ENCODE measurements at places on chromosomes 12 and 14.

- no peaks in the 10 kb centered on the region for H3K27me3 ChIP-seq
- no peak for DNase-seq
- no peaks in the 10 kb centered on the region for H3K4me1 ChIP-seq
- H3K4me3 ChIP-seq, result no peak overlapping the region
- no peak overlapping the region for H3K27ac ChIP-seq
Measured at GRCh38 chr12:39401459-39401858, 41.5 kb downstream of the KIF21A start.

DNA sequence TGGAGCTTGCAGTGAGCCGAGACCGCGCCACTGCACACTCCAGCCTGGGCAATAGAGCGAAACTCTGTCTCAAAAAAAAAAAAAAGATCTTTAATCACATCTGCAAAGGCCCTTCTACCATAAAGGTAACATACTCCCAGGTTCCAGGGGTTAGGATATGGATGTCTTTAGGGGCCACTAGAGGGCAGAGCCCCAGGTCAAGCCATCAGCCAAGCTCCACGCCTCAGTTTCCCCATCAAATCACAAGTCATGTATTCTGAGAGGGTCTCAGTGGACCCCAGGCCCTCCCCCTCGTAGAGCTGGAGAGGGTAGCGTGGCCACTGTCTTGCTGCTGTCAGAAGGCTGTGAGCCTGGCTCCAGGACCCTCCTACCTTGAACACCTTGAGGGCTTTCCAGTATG, 18.8 kb downstream of the SLC8B1 start:
- no peaks in the 10 kb centered on the region for H3K27me3 ChIP-seq
- DNase-seq, result no peak
- H3K4me3 ChIP-seq, result no peak overlapping the region
- H3K36me3 ChIP-seq, result peaks cover 9% of the 10 kb centered on the region
- no peaks in the 10 kb centered on the region for H3K4me1 ChIP-seq

DNA sequence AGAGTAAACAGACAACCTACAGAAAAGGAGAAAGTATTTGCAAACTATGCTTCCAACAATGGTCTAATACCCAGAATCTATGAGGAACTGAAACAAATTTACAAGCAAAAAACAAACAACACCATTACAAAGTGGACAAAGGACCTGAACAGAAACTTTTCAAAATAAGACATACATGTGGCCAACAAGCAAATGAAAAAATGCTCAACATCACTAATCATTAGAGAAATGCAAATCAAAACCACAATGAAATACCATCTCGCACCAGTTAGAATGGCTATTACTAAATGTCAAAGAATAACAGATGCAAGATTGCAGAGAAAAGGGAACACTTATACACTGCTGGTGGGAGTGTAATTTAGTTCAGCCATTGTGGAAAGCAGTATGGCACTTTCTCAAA, 125.8 kb downstream of the C12orf42 start:
- no peaks in the 10 kb centered on the region for H3K4me1 ChIP-seq
- DNase-seq, result no peak
- H3K36me3 ChIP-seq, result no peaks in the 10 kb centered on the region
- H3K27me3 ChIP-seq, result no peaks in the 10 kb centered on the region

DNA sequence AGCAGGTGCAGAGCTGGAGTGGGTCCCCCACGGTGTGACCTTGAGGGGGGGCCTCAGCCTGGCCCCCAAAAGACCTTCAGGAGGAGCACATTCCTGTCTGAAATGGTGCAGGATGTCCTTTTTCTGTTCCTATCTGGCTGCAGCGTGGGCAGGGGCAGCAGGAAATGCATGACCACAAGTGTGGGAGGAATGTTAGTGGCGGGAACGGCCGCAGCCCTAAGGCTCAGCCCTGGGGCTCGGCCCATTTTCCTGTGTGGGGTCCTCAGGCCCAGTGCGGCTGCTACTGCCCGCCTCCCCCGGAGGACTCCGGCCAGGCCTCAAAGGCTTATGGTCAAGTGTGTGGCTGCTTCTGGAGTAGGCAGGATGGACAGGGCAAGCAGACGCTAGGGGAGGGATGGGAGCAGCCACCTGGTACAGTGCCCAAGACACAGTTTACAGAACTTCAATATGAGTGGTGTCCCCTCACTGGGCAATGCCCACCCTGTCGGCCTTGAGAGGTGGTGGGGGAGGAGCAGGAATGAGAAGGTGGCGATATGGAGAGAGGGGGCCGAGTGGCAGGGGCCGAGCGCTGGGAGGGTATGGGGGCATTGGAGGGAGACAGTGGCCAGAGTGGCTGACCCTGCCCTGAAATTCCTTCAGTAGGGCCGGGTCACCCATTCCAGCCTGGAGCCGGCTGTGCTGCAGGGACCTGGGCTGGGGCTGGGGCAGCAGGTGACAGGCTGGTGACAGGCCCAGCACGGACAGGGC, 137.4 kb downstream of the CALM1 start:
- H3K4me3 ChIP-seq, result no peak overlapping the region
- H3K4me1 ChIP-seq, result no peaks in the 10 kb centered on the region
- DNase-seq, result no peak

DNA sequence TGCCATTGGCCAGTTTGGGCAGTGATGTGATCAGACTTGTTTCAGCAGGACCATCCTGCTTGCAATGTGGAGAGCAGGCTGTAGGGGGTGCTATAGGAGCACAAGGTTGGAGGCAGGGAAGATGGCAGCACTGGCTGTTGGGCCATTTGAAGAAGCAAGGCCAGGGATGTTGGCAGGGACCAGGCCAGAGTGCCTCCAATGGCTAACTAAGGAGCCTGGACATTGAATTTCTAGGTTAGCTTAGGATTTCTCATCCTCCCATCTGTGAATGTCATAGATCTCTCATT, 23.5 kb downstream of the FGF23 start:
- no peaks in the 10 kb centered on the region for H3K27me3 ChIP-seq
- no peak overlapping the region for H3K27ac ChIP-seq
- DNase-seq, result no peak
- H3K36me3 ChIP-seq, result no peaks in the 10 kb centered on the region

GRCh38 chr12:131723532-131723931, 12.6 kb downstream of the SFSWAP start:
- H3K4me1 ChIP-seq, result no peaks in the 10 kb centered on the region
- H3K27ac ChIP-seq, result no peak overlapping the region
- no peaks in the 10 kb centered on the region for H3K27me3 ChIP-seq
- H3K4me3 ChIP-seq, result no peak overlapping the region

- peaks cover 99% of the 10 kb centered on the region for H3K36me3 ChIP-seq
- no peak overlapping the region for H3K4me3 ChIP-seq
- H3K4me1 ChIP-seq, result peaks cover 51% of the 10 kb centered on the region
- no peaks in the 10 kb centered on the region for H3K27me3 ChIP-seq
Measured at GRCh38 chr12:4282103-4282891, 8.7 kb downstream of the CCND2 start.

DNA sequence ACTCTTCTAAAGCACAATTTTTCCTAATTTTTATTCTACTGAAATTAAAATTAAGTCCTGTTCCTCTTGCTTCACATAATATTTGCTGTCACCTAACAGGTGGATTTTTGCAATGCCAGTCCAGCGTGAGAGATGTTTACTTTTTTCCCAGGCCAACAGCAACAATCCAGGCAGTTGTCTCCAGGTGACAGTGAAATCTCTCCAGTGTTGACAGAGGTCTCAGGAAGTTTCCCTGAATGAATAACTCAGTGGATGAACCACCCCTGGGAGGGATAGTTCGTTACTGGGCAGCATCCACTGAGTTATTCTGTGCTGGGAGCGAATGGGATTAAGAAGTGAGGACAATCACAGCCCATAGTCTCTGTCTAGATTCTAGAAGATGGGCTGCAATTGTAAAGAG, 7.1 kb upstream of the NT5DC3 start:
- H3K36me3 ChIP-seq, result no peaks in the 10 kb centered on the region
- no peak for DNase-seq
- no peaks in the 10 kb centered on the region for H3K27me3 ChIP-seq
- no peak overlapping the region for H3K27ac ChIP-seq
- no peaks in the 10 kb centered on the region for H3K4me1 ChIP-seq

GRCh38 chr14:96080571-96080970, 41.4 kb downstream of the C14orf132 start:
- no peak overlapping the region for H3K27ac ChIP-seq
- no peaks in the 10 kb centered on the region for H3K36me3 ChIP-seq
- H3K4me3 ChIP-seq, result no peak overlapping the region

- no peaks in the 10 kb centered on the region for H3K4me1 ChIP-seq
- H3K27ac ChIP-seq, result no peak overlapping the region
- H3K27me3 ChIP-seq, result no peaks in the 10 kb centered on the region
- no peak overlapping the region for H3K4me3 ChIP-seq
Measured at GRCh38 chr12:64476844-64477243, 24.9 kb downstream of the TBK1 start.

GRCh38 chr12:127143020-127143419, 1124.0 kb upstream of the TMEM132C start:
- H3K27me3 ChIP-seq, result no peaks in the 10 kb centered on the region
- H3K4me3 ChIP-seq, result no peak overlapping the region
- no peak overlapping the region for H3K27ac ChIP-seq
- DNase-seq, result no peak
- no peaks in the 10 kb centered on the region for H3K4me1 ChIP-seq
- H3K36me3 ChIP-seq, result no peaks in the 10 kb centered on the region

DNA sequence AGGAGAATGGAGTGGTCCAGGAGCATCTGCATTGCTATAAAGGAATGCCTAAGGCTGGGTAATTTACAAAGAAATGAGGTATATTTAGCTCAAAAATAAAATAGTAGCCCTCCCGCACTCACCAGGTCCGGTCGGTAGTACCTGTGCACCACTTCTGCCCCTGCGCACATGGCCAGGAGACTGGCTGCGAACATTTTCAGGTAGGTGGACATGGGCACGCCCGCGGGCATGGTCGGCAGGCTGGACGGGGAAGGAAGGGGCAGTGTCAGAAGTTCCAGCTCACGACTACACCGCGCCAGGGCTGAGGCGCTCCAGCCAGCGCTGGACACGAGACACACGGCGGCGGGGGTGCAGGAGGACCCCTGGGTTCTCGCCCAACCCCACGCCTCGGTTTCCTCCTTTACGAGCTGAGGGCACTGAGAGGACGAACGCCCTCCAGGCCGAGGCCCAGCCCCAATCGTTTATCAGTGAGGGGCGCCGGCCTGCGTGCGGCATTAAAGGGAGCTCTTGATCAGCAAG, 9.1 kb upstream of the TDG start:
- H3K4me3 ChIP-seq, result peak overlapping the region; percentile 91
- no peaks in the 10 kb centered on the region for H3K27me3 ChIP-seq
- no peaks in the 10 kb centered on the region for H3K36me3 ChIP-seq
- H3K4me1 ChIP-seq, result peaks cover 17% of the 10 kb centered on the region
- DNase-seq, result peak; percentile 7
